Uterus (tissue), 4 donors: ENCODE measurements at places on chromosomes 3 and 15. TPM values are rescaled to one million over a fixed set of nuclear protein-coding genes. Genes with fewer than 3 reads are reported as not detected.

SLC25A20 gene
- total RNA-seq = 7.7 TPM

TRMT10C gene
- total RNA-seq = 20.5 TPM

- no peak for DNase-seq
Measured at GRCh38 chr3:40200692-40201316, 108.7 kb upstream of the EIF1B start.

DNA sequence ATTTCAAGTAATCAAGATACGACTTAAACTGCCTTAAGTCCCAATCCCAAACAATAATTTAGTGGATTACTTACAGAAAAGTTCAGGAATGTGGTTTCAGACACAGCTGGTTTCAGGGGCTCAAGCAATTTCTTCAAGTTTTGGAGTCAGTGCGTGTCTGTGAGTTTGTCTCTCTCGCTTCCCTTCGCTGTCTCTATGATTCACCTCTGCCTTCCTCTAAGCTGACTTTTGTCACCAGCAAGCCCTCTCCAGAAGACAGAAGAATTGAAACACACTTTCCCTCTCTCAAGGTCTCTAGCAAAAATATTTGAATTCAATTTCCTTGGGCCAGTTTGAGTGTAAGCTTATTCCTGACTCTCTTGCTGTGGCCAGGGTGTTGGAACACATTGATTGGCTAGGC, 392.4 kb downstream of the EDEM1 start:
- DNase-seq = no peak

GRCh38 chr3:141929341-141929995, 53.0 kb downstream of the ATP1B3 start:
- no peak for DNase-seq

DNA sequence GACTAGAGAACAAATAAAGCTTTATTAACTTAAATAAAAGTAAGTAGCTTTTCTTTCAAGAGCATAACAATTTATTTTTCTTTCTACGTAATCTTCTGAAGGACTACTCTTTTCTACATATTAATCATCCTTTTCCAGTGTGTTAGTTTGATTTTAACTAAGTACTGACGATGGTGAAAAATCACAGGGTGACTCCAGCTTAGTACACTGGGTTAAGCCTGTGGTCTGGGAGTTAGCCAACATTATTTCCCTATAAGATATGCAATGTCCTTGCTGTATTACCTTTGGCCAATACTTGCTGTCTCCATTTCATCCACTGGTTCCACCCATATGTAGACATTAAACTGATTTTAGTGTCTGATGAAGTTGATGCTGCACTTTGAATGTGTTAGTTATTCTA, 508.6 kb upstream of the SUCLG2 start:
- no peak for DNase-seq
